ENCODE measurements at places on chromosomes 4 and X.

DNA sequence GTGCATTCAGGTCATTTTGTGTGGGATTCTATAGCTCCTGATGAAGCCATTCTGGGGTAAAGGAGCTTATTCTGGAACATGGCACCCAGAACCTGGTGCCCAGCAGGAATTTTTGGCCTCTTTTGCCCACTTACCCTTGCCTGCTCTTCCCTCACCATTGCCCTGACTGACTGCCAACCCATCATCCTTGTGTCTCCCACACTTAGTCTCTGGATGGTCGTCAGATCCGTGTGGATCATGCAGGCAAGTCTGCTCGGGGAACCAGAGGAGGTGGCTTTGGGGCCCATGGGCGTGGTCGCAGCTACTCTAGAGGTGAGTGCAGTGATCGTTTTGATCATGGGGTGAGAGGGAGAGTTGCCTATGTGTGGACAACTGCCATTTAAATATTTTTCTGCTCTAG, 1.8 kb downstream of the RBM3 start:
- DNase-seq: no peak

- no peak for DNase-seq
Observed at GRCh38 chr4:8612646-8613045, 20.1 kb downstream of the CPZ start.

GRCh38 chr4:23788027-23788426, 101.8 kb downstream of the PPARGC1A start:
- no peak for DNase-seq

- DNase-seq: no peak
Observed at GRCh38 chr4:100071506-100071905, 118.8 kb downstream of the DDIT4L start.

DNA sequence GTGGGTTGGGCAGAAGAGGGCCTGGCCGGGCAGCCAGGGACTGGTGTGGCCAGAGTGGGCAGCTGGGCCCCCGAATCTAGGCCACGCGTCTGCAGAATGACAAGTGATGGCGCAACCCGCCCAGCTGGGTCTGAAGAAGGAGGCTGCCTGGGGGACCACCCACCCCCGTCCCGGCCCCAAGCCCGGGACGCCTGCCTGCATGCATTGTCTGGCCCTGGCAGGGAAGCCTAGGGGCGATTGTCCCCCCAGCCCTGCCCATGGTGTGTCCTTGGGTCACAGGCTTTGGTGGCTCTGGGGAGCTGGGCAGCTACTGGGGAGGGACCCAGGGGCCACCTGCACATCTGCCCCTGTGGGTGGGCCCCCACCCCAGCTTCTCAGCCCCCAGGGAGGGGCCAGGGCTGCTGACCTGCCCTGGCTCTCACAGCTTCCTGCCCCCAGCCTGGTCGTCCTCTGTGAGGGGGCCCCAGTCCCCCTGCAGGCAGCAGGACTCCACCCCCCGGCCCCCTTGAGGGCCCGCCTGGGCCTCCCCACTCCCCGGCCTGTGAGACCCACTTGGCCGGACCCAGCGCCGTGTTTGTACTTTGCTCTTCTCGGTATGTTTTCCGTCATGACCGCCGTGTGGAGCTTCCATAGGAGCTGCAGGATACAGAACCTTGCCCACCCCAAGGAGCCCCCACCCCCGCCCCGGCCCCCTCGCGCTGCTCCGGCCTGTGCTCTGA, 4.9 kb downstream of the FGFR3 start:
- DNase-seq: no peak

DNA sequence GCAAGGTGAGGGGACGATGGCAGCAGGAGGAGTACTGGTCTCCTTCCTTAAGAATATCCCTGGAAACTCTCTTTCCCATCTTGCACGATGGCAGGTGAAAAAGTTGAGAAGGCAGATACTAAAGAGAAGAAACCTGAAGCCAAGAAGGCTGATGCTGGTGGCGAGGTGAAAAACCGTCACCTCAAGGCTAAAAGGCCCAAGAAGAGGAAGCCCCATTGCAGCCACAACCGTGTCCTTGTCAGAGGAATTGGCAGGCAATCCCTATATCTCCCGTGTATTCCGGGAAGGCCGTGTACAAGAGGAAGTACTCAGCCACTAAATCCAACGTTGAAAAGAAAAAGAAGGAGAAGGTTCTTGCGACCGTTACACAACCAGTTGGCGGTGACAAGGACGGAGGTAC, 40.0 kb downstream of the CRLF2 start:
- DNase-seq: no peak

GRCh38 chrX:133609166-133609565, 193.9 kb upstream of the GPC4 start:
- no peak for DNase-seq

- no peak for DNase-seq
Observed at GRCh38 chr4:109411964-109412363, 21.7 kb upstream of the SEC24B start.

DNA sequence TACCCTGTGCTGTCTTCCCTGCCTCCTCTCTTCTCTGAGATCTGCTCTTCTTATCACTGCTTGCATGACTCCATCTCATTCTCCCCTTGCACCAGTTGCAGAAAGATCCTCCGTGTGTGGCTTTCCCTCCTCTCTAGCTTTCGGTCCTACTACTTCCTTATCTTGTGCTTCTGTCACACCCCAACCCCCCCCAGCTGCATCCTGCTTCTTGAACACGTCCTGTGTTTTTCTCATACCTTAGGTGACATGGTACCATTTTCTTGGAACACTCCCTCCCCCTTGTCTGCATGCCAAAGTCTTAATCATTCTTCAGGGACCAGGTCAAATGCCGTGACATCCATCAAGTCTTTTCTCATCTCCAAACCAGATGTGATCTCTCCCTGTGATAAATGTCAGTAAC, 46.4 kb downstream of the FHL1 start:
- DNase-seq: no peak

GRCh38 chrX:154650221-154650510, 3.2 kb downstream of the CTAG2 start:
- DNase-seq: no peak

- DNase-seq: peak; percentile 17
Observed at GRCh38 chr4:15396157-15396800, 31.6 kb upstream of the C1QTNF7 start.

GRCh38 chr4:110294165-110294564, 95.8 kb upstream of the ELOVL6 start:
- DNase-seq: no peak

DNA sequence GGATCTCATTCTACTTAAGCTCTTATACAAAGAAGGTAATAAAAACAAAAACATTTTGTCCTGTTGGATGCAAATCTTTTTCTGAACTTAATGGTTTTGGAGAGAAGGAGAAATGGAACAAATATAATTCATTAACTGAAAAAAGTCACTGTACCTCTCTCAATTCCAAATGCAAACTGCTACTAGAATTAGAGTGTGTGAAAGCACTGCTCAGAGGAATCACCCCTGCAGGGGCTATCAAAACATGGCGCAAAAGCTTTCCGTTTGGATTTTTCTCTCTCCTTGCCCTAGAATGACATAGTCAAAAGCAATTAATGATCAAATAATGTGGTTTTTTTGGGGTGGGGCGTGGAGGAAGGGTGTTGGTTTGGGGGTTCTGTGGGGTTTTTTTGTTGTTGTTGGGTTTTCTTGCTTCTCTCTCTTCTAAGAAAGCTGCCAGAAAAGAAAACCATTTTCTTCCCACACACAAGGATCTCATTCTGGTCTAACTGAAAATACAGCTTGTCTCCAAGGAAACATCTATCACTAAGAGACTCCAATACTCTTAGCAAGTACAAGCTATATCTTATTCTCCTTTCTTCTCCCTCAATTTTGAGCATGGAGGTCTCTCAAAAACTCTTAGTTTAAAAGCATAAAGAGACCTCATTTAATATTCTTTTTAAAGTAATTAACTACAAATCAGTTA, 41.6 kb downstream of the USP46 start:
- DNase-seq: no peak

GRCh38 chr4:42654631-42655268, 2.2 kb downstream of the ATP8A1 start:
- DNase-seq: peak; percentile 70

- DNase-seq: peak; percentile 35
Observed at GRCh38 chr4:155353923-155354540, 22.7 kb downstream of the MAP9 start.

DNA sequence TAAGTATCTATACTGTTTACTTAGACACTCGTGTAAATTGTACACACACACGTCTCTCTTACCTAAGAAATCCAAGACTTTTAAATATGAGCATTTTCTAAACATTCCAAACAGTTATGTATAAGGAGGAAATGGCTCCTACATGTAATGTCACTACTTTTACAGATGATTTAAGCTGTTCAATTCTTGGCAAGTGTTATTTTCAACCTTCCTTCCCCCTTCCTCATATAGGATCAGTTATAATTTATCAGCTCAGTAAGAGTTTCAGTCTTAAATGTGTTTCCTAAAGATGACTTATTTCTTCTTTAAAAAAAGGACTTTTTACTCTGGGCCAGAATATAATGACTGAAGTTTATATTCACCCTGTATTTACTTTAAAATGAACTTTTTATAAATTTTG, 601.1 kb downstream of the ANKRD50 start:
- no peak for DNase-seq

DNA sequence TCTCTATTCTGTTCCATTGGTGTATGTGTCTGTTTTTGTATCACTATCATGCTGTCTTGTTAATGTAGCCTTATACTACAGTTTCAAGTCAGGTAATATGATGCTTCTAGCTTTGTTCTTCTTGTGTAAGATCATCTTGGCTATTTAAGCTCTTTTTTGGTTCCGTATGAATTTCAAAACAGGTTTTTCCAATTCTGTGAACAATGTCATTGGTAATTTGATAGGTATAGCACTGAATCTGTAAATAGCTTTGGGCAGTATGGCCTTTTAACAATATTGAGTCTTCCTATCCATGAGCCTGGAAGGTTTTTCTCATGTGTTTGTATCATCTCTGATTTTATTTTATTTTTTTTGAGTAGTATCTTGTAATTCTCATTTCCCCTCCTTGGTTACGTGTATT, 94.3 kb downstream of the ANAPC10 start:
- no peak for DNase-seq

GRCh38 chrX:65601530-65602220, 65.8 kb upstream of the MSN start:
- DNase-seq: no peak

DNA sequence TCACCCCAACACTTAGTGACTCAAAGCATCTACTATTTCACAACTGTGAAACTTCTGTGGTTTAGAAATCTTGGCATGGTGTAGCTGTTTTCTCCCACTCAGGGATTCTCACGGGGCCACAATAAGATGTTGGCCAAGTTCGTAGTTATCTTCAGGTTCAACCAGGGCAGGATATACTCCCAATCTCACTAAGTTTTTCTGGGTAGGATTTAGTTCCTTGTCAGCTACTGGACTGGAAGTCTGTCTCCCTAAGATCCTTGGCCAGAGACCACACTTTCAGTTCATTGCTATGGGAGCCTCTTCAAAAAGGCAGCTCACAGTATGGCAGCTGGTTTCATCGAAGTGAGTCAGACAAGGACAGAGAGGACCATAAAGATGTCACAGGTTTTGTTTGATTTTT, 111.7 kb upstream of the PDHA2 start:
- DNase-seq: peak; percentile 16

GRCh38 chr4:53019485-53020382, 157.6 kb downstream of the RASL11B start:
- peak; percentile 68 for DNase-seq

DNA sequence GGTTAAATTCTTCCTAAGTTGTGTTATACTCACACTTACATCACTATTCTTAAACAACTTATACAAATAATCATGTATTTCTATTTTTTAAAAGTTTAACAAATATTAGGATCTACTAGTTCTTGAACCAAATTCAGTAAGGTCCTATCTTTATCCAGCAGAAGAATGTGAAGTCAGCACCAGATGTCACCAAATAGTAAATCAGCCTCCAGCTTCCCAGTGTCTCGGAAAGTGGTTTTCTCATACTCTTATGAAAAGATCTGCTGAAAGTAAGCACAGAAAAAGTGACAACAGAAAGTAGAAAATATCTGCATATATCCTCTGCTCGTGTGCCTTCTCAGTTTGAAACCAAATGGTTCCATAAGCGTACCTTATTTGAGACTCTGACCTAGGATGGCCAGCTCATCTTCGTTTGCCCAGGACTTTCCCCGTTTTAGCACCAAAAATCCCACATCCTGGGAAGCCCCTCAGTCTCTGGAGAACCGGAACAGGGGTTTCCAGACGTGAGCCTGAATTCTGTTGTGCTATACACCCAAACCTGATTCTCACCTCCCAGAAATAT, 98.0 kb upstream of the DCLK2 start:
- no peak for DNase-seq

GRCh38 chr4:83536362-83537272, 709 bp downstream of the GPAT3 start:
- DNase-seq: no peak

DNA sequence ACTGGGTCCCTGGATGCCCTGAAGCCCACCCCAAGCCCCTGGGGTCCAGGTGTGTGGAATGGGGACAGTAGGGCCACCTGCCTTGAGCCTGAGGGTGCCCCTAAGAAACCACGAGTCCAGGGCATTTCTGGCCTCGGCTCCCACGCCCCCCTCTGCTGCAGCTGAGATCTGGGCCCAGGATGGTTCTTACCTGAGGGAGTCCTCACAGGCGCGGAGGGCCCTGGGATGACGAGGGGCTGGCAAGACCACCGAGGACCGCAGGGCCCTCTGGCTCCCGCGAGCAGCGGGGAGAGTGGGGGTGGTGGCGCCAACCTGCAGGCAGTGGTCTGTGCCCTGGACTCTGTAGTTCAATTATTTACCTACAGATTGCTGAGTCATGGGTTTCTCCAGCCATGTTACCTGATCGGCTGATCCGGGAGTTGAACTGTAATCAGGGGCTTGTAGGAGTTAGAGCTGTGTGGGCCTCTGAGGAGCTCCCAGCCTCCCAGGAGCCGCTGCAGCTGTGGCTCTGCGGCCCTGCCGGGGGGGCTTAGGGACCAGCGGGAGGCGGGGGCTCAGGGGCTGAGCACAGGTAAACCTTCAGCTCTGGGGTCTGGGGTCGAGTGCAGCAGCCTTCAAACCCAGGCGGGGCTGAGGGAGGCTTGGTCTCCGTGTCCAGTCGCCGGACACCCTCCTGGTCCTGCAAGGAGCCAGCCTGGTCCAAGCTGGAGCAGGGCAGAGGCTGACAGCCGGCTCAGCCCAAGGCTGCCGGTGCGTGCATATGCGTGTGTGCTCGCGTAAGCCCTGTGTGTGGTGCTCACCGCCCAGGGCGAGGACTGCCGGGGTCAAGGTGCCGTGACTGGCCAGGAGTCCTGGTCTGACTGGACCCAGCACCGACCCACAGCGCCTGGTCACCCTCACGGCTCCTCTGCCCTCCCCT, at the start of gene SLC26A1:
TSS of gene SLC26A1 (minus strand) at position 294 of the 919 bp plus-strand sequence. CDS start 1,701 bp downstream, outside the sequence.
- DNase-seq: no peak

DNA sequence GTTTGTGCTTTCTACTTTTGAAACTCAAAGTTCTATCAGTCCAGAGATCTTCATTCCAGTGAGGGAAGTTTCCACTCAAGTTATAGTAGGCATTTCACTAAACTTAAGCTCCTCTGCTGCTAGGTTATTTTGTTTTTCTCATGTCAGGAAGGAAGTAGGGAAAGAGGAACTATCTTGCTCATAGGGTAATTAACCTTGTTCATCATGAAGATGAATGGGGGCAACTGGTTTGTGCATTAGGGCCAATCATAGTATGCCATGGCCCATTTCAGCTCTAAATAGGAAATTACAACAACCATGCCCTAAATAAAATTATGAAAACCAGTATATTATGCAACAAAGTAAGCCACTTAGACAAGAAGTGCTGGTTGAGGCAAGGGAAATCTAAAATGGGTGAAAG, 804.7 kb upstream of the NDST4 start:
- no peak for DNase-seq
